ENCODE measurements at places on chromosomes 3 and 15.

- no peak for DNase-seq
These were observed 136.7 kb downstream of the SMAD6 start for GRCh38 chr15:66838671-66839239.

- DNase-seq, result no peak
These were observed 149.5 kb downstream of the RAP2B start for GRCh38 chr3:153311541-153311940.

DNA sequence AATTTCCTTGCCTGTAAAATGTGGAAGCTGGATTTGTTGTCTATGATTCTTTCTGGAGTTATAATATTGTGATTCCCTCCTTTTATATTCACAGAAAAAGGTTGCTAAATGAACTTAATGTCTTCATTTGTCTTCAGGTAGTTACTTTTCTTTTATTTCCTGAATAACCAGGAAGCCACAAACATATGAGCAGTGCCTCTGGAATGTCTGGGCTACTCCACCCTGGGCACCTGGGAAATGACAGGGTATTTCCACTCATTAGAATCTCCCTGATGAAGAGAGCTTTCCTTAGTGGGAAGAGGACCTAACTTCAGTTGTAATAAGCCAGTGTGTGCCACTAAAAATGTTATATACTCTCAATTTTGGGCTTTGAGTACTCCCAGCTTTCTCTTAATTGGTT is 3.8 kb upstream of the SLMAP start:
- no peak for DNase-seq

DNA sequence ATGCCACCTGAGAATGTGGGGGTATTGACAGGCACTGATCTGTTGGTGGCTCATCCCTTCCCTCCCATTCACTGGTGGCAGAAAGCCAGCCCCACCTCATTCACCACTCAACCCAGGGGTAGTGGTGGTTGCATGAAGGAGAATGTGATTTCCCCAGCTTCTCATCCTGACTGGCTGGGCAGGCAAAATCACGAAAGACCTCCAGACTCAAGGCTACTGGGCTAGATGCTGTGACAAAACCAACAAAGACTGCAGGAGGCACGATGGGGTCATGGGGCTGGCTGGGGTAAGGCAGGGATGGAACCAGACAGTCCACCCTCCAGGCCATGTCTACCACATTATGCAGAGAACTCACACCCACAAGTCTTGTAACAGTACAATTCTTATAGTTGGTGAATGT is 33.9 kb downstream of the FSTL1 start:
- DNase-seq, result no peak

DNA sequence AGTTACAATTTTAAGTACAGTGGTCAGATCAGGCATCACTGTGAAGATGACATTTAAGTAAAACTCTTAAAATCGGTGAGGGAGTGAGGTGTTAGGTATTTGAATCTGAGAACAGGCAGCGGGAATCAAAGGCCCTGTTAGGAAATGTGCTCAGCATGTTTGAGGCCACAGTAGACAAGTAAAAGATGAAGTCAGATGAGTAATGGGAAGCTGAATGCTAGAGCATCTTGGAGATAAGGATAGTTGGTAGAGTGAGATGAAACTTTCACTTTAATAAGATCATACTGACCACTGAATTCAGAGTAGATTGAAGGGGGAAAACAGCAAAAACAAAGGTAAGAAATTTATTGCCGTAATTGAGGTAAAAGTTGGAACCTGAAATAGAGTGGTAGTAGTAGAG is 61.6 kb downstream of the DCBLD2 start:
- DNase-seq, result no peak

GRCh38 chr3:15050405-15051092 is 14.6 kb downstream of the MRPS25 start:
- no peak for DNase-seq

DNA sequence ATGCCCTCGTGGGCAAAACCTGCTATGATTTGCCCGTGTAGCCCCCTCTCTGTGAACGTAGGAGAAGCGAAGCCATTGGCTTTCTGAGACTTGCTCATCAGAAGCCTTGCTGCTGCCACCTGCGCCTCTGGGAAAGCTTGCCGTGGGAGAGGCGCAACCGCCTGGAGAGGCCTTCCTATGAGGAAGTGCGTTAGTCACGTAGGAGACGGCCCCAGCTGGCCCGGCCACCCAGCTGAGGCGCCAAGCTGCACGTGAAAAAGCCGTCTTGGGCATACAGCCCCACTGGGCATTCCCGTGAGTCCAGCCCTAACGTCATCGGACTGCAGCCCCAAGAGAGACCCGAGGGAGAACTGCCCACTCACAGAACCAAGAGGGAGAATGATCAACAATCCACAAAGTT is 49.1 kb upstream of the TJP1 start:
- DNase-seq, result no peak

DNA sequence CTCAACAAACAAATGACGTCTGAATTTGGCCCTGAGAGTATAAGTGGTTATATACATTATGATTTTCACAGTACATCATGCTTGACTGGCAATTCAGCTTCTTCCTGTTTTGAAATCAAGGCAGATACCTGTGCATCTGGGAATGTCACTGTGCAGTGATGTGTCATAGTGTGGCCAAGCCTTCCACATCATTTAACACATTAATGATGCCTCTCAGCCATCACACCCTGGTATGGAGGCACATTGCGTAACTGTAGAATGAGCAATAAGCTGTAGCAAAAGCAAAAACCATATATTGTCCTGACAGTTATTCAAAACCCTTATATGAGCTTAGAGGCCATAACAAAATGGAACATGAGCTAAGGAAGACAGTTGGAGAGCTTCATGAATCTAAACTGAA is 246.0 kb downstream of the EPHA3 start:
- no peak for DNase-seq

GRCh38 chr3:123169492-123169929 is 32.2 kb upstream of the SEC22A start:
- no peak for DNase-seq

DNA sequence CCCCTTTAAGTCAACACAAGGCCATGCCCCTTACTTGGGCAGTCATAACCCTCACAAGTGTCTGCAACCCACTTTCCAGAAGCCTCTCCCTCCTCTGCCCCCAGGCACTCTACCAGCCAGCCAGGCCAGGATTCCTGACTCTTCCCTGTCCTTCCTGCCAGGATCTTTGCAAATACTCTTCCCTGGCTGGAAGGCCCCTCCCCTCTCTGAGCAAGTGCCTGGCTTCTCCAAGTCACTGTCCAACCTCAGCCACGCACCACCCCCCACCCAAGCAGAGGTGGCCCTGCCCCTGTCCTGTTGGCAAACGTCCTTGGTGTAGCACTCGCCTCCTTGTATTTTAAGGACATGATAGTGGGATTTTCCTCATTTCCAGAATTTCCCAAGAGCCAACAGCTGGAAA is 54.7 kb upstream of the USP3 start:
- DNase-seq, result no peak

DNA sequence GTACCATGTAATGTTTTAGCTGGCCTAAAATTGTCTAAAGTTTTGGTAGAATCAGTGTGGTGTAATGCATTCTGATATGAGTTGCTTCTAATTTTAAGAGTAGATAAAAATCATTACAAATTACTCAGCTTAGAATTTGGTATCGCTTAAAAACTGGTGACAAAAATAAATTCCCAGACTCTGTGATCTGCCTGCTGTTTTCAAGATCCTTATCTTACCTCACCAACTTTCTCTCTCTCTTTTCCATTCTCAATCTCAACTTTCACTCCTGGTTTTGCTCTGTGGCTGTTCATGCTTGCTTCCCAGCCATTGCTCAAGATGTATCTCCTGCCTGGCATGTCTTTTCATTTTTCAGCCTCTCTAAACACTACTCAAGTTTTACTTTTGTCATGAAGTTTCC is 45.7 kb downstream of the TCF12 start:
- no peak for DNase-seq

GRCh38 chr15:57611938-57612337 is 20.2 kb downstream of the MYZAP start:
- no peak for DNase-seq

DNA sequence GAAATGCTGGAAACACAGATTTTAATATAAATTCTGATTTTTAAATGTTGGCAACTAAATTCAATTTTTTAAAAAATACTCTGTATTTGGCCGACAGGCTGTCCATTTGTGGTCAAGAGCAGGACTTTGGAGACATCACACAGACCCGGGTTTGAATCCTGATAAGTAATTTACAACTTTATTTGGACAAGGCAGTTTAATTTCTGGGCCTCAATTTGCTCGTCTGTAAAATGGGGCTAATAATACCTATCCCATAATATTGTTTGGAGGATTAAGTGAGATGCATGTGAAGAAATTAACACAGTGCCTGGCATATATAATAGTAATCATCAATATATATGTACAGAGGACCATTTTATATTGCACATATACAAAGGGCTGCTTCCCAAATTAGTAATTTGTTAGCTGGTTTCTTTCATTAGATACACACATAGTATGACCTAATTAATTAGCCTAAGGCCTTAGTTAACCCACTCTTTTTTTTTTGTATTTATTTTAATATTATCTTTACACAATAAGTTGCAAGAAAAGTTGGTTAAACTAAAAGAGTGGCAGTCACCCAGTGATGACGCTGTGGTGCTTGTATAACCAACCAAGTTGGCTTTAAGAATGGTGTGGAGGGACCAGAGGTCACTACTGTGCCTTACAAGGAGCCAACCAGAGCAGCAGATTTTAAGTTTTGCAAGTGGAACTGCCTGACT is 665 bp downstream of the PIGB start:
- DNase-seq, result no peak

GRCh38 chr3:51657234-51657633 is 13.8 kb upstream of the TEX264 start:
- no peak for DNase-seq

DNA sequence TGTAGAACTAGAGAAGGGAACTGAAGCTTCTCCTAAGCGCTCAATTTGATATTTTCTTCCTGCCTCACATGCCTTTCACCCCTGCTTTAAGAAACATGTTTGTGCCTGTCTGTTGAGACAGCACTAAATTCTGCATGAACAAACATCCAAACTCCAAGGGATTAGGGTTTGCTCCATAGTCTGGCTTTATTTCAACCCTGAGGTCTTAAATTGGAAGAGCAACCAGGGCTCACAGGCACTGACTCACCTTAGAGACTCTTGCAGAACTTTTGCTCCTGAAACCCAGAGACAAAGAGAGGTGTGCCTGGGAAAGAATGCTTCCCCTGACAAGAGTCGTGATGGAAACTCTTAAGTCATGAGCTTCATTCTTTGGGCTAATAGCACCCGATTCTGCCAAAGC is 393.9 kb upstream of the MCTP2 start:
- DNase-seq, result no peak

GRCh38 chr3:16187213-16187790 is 12.8 kb downstream of the GALNT15 start:
- no peak for DNase-seq

DNA sequence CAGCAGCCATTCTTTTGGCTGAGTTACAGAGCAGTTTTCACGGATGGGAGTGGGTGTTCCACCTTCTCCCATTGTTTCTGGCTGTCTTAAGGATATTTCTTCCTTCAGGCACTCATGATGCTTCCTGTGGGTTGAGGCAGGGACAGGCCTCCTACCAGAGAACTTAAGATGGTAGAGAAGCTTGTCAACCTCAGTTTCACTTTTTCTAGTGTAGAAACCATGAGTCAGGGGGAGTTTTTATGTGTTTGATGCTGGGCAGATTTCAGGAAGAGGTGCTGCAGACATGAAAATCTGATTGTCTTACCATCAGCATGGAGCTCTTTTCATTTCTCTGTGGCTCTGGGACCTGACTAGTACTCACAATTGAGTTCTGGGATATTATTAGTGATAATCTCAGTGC is 48.7 kb upstream of the VEPH1 start:
- no peak for DNase-seq

DNA sequence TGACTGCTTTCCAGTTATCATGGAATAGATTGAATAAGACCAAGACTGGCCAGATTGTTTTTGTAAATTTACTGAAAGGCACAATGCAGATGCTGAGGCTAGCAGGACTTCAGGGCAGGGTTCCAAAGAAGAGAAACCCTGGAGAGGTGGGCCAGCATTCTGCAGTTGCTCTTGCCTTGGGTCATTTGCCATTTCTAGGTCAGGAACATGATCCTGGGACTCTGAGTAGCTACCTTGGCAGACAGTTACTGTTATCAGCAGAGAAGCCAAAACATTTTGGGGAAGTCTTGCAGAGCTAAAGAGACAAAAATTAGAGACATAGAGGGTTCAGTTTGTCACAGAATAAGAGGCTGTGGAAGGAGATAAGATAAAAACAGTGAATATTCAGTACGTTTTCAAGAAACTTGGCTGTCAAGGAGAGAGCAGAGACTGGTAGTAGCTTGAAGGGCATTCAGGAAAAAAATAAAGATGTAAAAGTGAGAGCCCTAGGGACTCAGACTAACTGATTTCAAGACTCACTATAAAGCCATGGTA is 46.8 kb upstream of the MYRIP start:
- DNase-seq, result no peak

GRCh38 chr3:37227870-37228549 is 53.6 kb upstream of the LRRFIP2 start:
- no peak for DNase-seq

DNA sequence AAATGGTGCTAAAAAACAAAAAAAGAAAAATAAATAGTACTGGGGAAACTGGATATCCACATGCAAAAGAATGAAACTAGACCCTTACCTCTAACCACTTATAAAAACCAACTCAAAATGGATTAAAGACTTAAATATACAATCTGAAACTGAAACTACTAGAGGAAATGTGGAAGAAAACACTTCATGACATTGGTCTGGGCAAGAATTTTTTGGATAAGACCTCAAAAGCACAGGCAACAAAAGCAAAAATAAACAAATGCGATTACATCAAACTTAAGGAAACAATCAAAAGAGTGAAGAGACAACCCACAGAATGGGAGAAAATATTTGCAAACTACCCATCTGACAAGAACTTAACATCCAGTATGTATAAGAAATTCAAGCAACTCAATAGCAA is 6.4 kb downstream of the IFT57 start:
- DNase-seq, result no peak

DNA sequence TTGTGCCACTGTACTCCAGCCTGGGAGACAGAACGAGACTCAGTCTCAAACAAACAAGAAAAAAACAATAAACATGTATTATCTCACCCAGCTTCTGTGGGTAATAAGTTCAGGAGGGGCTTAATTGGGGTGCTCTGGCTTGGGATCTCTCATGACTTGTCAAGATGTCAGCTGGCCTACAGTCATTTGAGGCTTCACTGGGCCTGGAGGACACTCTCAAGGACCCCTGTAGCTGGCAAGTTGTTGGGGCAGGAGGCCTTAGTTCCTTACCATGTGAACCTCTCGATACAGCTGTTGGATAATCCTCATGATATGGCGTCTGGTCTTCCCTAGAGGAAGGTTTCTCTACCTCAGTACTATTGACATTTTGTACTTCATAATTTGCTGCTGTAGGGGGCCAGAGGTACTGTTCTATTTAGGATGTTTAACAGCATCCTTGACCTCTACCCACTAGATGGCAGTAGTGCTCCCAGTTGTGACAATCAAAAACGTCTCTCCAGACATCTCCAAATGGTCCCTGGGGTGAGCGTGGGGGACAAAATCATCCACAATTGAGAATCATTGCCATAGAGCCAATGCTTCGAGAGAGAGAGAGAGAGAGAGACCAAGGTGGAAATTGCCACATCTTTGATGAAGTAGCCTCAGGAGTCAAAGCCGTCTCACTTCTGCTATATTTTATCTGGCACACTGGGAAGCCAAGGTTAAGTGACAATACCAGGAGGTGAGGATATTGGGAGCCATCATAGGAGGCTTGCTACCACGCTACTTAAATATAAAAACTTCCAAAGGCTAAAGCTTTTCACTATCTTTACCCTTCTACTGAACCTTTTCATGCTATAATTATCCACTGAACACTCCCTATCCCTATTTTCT is 23.9 kb upstream of the SLTM start:
- DNase-seq, result peak; percentile 13
